ENCODE measurements at places on chromosomes 13 and 19.
A peak's percentile ranks its signal among the peaks of the same experiment; 100 is the strongest.

DNA sequence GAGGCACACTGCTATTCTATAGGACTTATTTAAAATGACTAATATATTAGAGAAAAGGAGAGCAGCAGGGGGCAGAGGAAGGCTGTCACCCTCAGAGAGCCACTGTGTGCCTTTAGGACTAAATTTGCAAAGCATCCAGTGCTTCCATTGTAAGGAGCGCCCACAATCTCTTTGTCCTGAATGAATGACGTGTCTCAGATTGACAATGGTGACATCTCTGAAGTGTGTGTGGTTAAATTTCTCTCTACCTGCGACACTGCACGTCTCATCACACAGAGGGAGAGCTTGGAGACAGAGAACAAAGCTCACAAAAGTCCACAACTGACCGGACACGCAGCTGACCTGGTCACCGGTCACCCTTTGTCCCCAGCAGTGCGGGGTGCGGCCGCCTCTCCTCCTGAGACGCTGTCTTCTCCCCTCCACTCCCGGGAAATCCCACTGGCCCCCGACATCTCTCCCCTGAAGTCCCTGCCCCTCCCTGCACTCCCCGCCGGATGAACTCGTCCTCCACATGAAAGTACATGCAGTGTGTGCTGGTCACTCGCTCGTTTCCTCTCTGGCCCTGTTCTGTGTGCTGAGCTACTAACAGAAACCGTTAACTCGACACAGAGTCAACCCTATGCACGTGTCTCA, 107.2 kb downstream of the RAB20 start:
- no peak for DNase-seq

GRCh38 chr13:41365631-41366030, 54.6 kb downstream of the NAA16 start:
- no peak for DNase-seq

GRCh38 chr13:109645831-109646230, 140.6 kb downstream of the IRS2 start:
- DNase-seq: no peak

DNA sequence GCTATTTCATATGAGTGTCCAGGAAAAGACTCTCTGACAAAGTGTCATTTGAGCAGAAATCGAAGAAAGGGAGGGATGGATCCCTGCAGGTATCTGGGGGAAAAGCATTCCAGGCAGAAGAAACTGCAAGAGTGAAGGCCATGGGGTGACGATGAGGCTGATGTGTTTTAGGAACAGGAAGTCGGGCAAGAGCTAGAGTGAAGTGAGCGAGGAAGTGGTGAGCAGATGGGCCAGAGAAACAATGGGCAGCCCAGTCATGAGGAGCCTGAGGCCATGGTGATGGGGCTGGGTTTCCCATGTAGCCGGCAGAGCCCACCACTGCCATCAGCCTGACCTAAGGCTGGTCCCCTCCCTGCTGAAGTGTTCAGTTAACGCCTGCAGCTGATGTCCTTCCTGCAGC, 150.2 kb downstream of the TNFSF13B start:
- DNase-seq: no peak

DNA sequence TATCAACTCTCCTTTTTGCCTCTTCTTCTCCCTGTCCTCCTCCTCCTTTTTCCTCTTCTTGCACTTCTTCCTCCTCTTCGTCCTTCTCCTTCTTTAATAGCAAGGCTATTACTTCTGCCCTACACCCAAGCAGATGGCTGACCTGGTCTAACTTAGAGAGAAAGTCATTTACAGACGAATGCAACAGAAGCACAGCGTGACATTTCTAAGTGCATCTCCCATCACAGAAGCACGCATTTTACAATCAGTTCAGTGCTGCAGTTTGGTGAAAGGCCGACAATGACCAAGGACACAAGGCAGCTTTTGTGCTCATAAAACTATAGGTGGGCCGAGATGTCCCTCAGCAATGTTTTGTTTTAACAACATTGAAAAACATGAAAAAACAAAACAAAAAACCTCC, 231.5 kb downstream of the FGF14 start:
- DNase-seq: no peak

GRCh38 chr13:44118881-44119280, 239.2 kb downstream of the LACC1 start:
- DNase-seq: no peak

GRCh38 chr13:114130837-114131582, 1.4 kb downstream of the RASA3 start:
- peak; percentile 78 for DNase-seq

- DNase-seq: no peak
These were observed 101.1 kb downstream of the ZAR1L start for GRCh38 chr13:32214071-32214470.

DNA sequence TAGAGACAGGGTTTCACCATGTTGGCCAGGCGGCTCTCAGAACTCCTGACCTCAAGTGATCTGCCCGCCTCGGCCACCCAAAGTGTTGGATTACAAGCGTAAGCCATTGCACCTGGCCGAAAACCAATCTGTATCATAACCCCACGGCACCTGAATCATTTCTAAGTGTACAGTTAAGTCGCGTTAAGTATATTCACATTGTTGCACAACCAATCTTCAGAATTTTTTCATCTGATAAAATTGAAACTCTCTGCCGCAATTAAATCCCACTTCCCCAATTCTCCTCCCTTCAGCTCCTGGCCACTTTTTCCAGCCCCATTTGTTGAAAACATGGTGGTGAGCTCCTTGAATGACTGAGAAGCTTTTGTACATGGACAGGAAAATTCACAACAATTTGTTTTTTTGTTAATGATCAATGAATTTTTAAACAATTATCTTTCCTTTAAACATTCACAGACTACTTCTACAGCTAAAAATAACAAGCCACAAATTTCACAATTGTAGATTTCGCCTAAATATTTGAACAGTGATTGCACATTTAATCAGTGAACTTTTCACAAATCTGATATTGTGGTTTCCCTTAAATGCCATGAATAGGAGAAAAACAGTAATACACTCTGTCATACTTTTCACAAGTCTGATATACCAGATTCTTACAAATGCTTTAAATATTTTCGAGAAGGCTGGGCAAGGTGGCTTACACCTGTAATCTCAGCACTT, 13.8 kb downstream of the FGF21 start:
- DNase-seq: no peak

DNA sequence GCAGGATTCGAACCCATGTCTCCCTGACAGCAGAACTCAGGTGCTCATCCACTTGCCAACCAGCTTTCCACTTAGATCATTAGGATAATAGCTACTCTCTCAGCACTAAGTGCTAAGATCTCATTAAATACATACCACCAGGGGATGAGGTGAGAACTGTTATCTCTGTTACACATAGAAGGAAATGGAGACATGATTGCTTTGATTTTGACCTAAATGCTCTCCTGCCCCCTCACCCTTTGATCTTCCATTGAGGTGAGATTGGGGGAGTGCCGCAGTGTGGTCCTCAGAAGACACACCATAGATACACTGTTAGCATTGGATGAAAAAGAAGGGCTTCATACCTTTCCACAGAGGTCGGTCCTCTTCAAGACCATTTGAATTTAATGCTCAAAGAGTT, 38.9 kb upstream of the NPAS1 start:
- no peak for DNase-seq

DNA sequence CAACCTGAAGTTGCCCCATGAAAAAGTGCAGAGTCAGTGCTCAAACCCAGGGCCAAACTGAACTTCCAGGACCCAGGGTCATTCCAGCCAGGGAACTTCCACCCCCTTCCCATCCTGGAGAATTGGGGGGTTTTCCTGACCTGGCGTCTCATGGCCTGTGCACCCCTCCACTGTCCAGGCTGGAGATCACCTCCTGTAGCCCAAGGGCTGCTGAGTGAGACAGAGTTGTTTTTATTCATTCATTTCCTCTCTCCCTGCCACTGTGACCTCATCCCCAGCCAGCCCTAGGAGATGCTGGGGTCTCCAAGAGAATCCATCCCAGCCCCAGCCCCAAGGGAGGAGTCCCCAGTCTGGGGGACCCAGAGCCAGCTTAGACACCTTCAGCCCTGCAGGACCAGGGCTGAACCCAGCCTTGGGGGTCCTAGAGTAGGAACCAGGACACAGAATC, 4.2 kb downstream of the FCHO1 start:
- DNase-seq: no peak

All from tongue (tissue), 3 donors.